ENCODE measurements at places on chromosomes 7 and 10.

DNA sequence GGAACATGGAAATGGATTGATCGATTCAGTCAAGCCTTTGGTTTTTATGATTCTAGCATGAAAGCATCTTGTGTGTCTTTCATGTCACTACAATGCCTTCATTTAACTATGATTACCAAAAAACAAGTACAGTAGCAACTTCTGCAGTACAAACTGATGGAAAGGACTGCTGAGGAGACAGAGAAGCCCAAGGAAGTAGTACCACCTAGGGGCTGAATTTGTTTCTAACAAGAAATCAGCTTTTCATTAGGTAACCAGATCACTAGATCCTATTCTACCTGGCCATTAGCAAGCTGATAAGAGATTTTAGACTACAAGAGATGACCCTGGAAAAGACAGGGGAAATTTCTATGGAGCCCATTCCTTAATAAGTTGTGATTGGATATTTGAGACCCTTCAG lies 3.2 kb upstream of the IFIT1 start:
- peak; percentile 44 for DNase-seq

GRCh38 chr10:70619271-70620019 lies 16.9 kb upstream of the PRF1 start:
- peak; percentile 23 for DNase-seq

GRCh38 chr10:77311186-77311585 lies 326.4 kb downstream of the KCNMA1 start:
- no peak for DNase-seq

DNA sequence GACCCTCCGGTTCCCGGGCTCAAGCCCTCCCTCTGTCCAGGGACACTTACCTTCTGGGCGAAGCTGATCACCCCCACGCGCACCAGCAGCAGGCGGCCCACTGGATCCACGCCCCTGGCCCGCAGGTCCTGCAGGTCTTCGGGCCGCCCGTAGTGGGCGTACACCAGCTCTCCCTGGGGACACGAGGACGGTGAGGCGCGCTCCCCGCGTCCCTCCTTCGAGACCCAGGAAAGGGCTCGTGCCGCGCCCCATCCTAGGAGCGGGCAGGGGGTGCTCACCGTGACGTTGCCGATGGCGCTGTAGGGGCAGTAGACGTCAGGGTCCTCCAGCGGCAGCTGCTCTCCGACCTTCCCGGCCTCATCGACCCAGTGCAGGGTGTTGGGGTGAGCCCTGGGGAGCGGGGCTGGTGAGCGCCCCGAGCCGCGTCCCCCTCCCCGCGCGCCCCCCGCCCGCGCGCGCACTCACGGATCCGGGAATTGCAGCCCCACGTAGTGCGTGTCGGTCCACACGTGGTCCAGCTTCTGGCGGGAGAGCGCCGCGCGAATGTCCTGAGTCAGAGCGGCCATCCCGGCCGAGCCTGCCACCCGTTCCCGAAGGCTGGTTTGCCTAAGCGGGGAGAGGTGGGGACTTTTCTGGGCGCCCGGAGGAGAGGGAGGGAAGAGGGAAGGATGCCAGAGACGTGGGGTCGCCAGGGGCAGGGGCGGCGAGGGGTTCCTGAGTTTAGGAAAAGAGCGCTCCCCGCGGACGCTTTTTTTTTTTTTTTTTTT lies 8.2 kb downstream of the TFR2 start:
- peak; percentile 32 for DNase-seq

DNA sequence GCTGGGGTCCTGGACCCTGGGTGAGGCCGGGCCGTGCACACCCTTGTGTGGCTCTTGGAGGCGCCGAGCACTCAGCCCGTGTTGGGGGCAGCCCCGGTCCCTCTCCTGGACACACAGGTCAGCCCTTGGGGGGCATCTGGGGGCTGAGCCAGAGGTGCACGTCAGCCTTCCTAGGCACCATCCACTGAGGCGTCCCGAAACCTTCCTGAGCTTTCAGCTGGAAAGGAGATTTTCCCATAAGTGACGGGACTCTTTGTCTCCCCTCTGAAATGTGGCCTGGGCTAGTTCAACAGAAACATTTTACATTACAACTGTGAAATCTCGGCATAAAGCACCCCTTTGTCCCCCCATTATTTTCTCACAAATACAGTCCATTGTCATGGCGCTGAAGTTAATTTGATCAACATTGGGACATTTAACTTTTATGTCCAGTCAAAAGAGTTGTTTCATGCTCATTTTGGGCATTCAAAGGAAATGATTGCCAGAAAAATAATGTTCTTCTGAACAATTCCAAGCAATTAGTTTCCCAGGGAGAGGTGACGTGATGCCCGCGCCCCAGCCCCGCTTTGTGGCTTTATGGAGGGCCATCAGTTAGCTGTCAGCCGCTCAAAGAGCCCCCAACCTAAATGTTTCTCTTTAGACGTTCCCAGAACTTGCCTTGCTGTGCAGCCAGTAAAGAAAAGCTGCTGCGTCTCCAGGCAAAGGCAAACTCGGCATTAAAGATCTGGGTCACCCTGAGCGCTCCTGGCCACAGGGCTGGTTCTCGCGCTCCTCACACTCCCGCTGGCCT lies 70.8 kb downstream of the NKX6-2 start:
- no peak for DNase-seq

- no peak for DNase-seq
Measured at GRCh38 chr7:26011039-26011696, 140.8 kb upstream of the NFE2L3 start.

DNA sequence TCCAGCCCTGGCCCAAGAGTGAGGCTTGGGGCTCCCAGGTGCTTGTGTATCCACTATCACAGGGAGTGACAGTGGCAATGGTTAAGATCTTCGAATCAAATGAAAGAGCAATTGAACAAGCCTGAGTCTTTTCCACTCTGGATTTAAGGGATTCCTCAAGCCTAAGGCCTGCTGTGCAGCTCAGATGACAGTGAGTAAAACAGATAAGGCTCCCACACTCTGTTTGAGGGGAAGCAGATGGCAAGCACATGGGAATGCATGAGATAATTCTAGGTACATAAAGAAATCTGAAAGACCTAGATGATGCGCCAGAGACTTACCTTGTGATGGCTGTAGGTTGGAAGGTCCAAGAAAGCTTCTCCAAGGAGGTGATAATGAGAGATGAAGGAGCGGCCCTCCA lies 95.0 kb downstream of the LRRC18 start:
- no peak for DNase-seq

DNA sequence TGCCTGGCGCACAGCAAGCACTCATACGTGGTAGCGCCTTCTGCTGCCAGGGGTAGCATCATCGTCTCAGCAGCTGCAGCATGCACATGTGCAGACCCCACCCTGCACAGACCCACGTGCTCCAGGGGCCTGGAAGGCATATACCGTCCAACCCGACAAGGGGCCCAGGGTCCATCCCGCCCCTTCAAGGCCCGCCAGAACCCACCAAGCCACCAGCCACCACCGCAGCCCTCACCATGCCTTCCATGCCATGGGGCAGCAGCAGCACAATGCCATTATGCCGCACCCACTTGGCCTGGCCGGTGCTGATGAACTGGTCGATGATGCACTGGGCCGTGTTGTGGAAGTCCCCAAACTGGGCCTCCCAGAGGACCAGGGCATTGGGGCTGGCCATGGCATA lies 22.7 kb downstream of the OGDHL start:
- DNase-seq = no peak

GRCh38 chr7:45001826-45002225 lies 1.8 kb downstream of the CCM2 start:
- no peak for DNase-seq

DNA sequence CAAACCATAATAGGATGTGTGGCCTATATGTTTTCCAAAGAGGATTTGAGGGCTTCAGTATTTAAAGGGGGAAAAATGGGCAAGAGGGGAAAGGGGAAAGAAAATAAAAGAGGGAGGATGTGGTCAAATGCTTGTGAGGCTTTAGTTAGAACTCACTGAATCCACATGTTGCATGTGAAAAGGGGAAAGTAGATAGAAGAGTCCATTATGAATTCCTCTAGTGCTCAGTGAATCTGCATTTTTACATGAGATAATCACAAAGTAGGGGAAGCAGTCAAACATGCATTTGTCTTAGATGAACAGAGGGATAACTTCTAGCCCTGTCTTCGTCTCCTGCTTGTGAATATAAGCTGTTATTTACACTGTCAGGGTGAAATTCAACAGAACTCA lies 24.6 kb upstream of the AKAP9 start:
- DNase-seq = no peak

DNA sequence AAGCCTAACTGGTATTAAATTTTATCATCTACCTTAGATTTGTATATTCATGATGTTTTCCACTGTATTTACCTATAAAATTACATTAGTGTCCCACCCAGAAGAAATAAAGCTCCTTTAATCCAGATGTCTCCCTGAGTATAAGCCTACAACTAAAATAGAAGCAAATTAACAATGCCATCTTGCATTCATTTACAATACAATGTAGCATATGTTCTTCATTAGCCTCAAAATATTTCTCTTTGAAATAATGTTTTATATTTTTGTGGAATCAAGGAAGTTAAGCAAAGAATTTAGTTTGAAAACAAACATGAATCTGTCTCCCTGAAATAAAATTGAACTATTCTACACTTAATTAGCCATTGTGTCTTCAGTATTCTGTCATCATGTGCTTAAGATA lies 112.3 kb downstream of the CACNA2D1 start:
- DNase-seq = no peak

DNA sequence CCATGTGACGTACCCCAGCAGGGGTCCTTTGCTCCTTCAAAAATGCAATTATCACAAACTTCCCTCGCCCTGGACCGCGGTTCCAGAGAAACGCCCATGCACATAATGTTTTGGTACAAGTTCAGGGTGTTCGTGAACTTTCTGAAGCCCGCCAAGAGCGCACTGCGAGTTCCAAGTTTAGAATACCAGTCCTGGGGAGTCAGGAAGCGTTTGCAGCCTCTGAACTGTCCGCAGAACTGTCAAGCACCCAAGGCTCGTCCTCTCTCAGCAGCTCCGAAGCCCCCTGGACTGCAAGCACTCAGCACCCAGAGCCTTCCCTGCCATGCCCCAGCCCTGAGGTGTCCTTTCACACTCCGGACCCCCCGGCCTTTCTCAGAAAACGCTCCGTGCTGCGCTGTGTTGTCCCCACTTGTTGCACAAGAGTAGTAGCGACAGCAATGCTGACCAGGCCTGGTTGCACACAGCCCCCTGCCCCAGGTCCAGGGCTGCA lies 30.3 kb downstream of the CALML3 start:
- DNase-seq = no peak

- DNase-seq = peak; percentile 91
Measured at GRCh38 chr10:14185316-14186045, 145.2 kb downstream of the FRMD4A start.

DNA sequence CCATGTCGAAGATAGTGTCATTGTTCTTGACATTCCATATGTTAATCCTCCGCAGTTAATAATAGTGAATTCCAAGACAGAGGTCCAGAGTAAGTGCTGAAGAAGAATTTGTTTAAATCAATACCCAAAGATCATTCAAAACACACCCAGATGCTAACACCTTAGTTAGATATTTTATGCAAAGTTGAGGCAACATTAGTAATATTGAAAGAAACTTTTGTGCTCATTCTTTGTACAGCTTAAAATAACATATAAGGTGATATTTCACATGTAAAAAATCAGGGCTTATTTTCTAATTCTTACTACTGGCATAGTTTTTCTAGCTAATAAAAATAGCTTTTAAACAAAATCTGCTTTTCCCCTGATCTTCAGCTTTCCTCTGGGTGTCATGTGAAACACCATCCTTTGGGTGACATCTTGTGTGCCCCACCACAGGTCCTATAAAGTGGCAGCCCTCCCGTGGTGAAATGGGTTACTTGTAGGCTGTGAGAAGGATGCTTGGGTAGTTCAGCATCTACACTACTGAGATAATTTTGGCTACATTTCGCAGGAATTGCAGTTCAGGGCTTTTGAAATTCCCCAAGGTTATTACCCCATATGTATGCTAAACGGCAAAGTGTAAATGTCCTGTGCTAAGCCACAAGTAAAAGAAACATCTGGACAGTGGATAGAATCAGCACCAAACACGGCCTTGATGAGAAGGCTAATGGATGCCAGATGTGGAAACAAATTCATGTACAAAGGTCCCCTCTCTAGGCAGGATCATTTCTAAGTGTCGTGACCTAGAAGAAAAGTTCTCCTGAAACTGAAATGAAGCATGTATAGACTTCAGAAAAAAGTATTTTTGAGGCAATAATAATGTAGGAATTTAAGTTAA lies 105.4 kb downstream of the GRM3 start:
- no peak for DNase-seq

DNA sequence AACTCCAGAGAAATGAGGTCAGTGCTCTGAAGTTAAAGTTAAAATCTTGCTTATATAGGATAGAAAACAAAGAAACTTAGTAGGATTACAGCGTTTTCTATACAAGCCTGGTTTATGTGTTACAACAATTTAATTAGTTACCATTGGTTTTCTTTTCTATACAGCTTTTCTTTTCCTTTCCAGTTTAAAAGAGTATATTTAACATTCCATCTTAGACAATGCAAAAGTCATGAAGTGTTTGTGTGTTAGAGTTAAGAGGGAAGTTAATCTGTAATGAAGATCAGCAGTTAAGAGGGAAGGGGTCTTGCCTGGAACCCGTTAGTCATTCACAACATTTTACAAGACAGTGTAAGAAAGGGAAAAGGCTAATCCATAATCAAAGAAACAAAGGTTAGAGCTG lies 338.3 kb downstream of the OTUD1 start:
- no peak for DNase-seq

DNA sequence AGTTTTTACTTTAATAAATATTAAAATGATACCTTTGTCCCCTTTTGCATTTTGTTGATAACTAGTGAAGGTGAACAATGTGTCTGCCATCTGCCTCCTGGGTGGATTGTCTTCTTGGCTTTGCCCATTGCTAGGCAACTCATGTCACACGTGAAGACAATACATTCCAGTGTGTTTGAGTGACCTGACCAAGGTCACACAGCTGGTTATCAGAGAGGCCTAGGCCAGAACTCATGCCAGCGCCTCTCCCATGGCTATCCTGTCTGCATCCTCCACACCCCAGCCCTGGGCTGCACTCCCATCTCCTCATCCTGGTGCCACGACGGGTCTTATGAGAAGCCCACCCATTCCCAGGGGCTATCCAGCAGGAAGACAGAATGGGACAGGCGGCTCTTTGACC lies 108.7 kb downstream of the PLCE1 start:
- no peak for DNase-seq

DNA sequence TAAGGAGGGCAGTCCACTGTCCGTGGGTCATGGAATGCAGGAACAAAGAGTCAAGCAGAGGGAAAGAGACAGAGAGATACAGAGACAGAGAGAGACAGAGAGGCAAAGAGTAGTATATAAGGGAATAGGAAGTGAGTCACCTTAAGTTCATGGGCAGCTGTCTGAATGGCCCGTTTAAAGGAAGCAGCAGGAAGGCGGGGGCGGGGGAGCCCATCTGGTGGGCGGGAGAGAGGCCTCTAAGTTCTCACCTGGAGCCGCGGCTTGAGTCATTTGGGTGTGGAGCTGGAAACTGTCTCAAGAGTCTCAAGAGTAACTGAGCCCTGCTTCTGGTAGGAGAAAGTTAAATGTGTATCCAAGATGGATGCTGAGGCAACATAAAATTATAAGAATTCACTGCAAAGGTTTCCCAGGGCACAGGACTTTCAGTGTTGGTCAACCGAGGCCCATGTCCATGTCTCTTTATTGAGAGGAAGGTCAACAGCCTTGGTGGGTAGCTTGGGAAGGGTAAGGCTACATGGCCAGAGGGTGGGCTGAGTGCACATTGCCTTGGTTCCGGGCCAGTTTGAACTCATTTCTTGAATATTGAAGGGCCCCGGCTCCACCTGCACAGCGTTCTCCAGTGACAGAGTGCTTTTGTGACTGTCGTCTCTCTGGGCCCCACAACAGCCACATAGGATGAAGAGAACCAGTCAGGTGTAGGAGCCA lies 85.5 kb upstream of the CACUL1 start:
- DNase-seq = no peak

- DNase-seq = no peak
Measured at GRCh38 chr10:87594181-87594580, 65.5 kb upstream of the PAPSS2 start.

- no peak for DNase-seq
Measured at GRCh38 chr7:14954035-14954434, 51.5 kb upstream of the DGKB start.
